ENCODE measurements at places on chromosomes 2 and 18. TPM values are rescaled to one million over a fixed set of nuclear protein-coding genes. Genes with fewer than 3 reads are reported as not detected.

Gene LYPD6B
- not detected for total RNA-seq

Gene DAW1
- 2.0 TPM for total RNA-seq

Gene RIF1
- 55.3 TPM for total RNA-seq

Gene NGEF
- 0.22 TPM for total RNA-seq

Gene HOXD3
- 15.3 TPM for total RNA-seq

Gene LRRC30
- not detected for total RNA-seq

Gene PSMA8
- total RNA-seq = not detected

Gene C2orf80
- total RNA-seq = not detected

Gene ADGRF3
- 0.18 TPM for total RNA-seq

Gene CABLES1
- 71.1 TPM for total RNA-seq

Gene KCNG3
- total RNA-seq = not detected

Gene CRYGD
- not detected for total RNA-seq

Gene GPR45
- not detected for total RNA-seq

Gene WDR43
- 60.6 TPM for total RNA-seq

Gene TRIM43
- not detected for total RNA-seq

Gene ATG16L1
- total RNA-seq = 30.2 TPM

Gene ELOA2
- total RNA-seq = not detected

Gene CNDP1
- not detected for total RNA-seq

Gene RAX
- not detected for total RNA-seq

Gene EN1
- total RNA-seq = not detected

Gene MMADHC
- 115 TPM for total RNA-seq

Gene TMEFF2
- 0.12 TPM for total RNA-seq

Gene RND3
- total RNA-seq = 132 TPM

Gene ICOS
- total RNA-seq = not detected

Gene RPIA
- total RNA-seq = 30.3 TPM

Gene ARHGAP15
- not detected for total RNA-seq

Gene OXER1
- total RNA-seq = not detected

Gene TRABD2A
- 0.99 TPM for total RNA-seq

Gene CAPG
- 115 TPM for total RNA-seq

Gene PTPN4
- 29.6 TPM for total RNA-seq

Gene COL3A1
- 1.3 TPM for total RNA-seq

Gene SNED1
- total RNA-seq = 22.1 TPM

Gene PER2
- 3.8 TPM for total RNA-seq

Gene CHRNA1
- 11.3 TPM for total RNA-seq

Gene CCDC85A
- 16.9 TPM for total RNA-seq

Gene ANKRD30BL
- total RNA-seq = not detected

All from endothelial cell of umbilical vein (primary cell).